ENCODE measurements at places on chromosomes 13 and 19. TPM values are rescaled to one million over a fixed set of nuclear protein-coding genes. Genes with fewer than 3 reads are reported as not detected.

Gene BEST2
- not detected for total RNA-seq

Gene GJB2
- total RNA-seq = 4.0 TPM

Gene MCF2L
- total RNA-seq = 1.6 TPM

Gene SIGLEC9
- total RNA-seq = 0.26 TPM

Gene RFPL4AL1
- not detected for total RNA-seq

Gene PSG2
- total RNA-seq = not detected

Gene SLAIN1
- 40.1 TPM for total RNA-seq

Gene TEAD2
- total RNA-seq = not detected

Gene ZSCAN5A
- total RNA-seq = 5.9 TPM

Gene ZNF285
- total RNA-seq = 1.2 TPM

Gene B3GNT3
- total RNA-seq = not detected

Gene FFAR2
- not detected for total RNA-seq

Gene CYP2F1
- not detected for total RNA-seq

Gene ZIM2
- total RNA-seq = not detected

Gene PCSK4
- 4.4 TPM for total RNA-seq

Gene MEDAG
- total RNA-seq = 0.59 TPM

Gene STOML3
- total RNA-seq = not detected
